Astrocyte of the hippocampus (primary cell): ENCODE measurements at places on chromosomes 13 and 19.

DNA sequence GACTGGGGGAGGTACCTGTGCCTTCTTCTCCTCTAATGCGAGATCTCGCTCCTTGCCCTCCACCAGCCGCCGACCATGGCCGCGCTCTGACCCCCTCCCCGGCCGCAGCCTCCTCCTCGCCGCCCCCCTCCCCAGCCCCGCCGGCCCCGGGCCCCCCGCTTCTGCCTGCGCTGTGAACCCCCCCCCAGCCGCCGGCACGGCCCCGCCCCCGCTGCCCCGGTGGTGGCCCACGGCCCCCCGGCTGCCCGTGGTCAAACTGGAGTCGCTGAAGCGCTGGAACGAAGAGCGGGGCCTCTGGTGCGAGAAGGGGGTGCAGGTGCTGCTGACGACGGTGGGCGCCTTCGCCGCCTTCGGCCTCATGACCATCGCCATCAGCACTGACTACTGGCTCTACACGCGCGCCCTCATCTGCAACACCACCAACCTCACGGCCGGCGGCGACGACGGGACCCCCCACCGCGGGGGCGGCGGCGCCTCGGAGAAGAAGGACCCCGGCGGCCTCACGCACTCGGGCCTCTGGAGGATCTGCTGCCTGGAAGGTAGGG, at the start of gene CACNG8:
Gene CACNG8 (plus strand): TSS at position 51 of the 545 bp plus-strand sequence.
- no peak for DNase-seq

DNA sequence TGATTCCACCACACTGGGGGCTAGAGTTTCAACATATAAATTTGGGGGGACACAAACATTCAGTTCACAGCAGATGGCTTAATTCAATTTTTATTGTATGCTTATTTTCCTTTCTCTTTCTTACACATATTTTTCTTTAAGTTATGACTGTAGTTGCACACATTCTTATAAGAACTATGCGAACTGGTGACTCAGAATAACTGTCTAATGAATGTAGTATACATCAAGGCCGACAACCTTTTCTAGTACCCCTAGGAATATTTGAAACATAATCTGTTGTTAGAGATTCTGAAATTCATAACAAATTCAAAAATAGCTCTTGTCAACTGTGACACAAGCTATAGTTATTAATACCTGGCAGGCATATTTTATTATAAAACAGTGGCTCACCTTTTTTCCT, 695.6 kb downstream of the PCDH9 start:
- DNase-seq = no peak

- DNase-seq = peak; percentile 71
Observed at GRCh38 chr13:37701972-37702371, 103.4 kb upstream of the POSTN start.

GRCh38 chr19:51101171-51101865, 6.9 kb downstream of the CTU1 start:
- DNase-seq = no peak

DNA sequence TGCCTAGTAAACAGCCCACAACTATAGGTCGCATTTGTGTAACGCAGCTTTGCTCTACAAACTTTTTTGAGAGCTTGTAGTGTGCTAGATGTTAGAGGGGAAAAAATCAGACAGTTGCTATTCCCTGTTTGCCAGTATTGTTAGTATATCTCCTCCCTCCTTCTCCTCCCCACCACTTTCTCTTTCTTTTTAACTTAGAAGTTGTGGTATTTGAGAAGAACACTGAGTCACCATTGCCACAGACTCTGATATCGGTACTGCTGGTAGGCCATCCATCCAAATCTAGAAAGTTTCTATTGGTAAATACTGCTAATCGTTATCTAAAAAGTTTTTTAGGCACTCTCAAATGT, 666 bp downstream of the POMP start:
- DNase-seq = peak; percentile 61

DNA sequence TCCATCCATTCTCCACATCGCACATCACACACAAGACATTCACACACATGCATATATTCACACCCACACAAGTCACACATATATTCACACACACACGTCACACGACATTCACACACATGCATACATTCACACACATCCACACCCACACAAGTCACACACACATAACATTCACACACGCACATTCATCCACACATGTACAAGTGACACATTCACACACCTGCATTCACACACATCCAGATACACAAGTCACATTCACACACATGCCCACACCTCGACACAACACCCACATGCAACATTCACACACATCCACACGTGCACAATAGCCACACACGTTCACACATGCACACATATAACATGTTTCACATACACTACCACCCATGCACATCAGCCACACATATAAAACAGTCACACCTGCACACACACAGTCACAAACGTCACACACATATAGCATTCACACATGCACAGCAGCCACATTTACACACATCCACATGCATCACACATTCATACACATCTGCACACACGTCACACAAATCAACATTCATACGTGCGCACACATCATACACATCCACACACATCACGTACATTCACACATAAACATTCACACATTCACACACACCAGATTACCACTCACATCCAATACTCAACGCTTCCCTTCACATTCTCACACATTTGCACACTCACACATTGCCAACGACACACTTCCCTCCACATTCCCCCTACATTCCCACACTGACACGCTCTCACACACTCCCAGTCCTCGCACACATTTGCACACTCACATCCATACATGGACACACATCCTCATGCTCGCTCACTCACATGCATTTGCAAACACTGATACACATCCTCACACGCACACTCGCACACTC, 41.0 kb downstream of the ANKRD10 start:
- DNase-seq = no peak

DNA sequence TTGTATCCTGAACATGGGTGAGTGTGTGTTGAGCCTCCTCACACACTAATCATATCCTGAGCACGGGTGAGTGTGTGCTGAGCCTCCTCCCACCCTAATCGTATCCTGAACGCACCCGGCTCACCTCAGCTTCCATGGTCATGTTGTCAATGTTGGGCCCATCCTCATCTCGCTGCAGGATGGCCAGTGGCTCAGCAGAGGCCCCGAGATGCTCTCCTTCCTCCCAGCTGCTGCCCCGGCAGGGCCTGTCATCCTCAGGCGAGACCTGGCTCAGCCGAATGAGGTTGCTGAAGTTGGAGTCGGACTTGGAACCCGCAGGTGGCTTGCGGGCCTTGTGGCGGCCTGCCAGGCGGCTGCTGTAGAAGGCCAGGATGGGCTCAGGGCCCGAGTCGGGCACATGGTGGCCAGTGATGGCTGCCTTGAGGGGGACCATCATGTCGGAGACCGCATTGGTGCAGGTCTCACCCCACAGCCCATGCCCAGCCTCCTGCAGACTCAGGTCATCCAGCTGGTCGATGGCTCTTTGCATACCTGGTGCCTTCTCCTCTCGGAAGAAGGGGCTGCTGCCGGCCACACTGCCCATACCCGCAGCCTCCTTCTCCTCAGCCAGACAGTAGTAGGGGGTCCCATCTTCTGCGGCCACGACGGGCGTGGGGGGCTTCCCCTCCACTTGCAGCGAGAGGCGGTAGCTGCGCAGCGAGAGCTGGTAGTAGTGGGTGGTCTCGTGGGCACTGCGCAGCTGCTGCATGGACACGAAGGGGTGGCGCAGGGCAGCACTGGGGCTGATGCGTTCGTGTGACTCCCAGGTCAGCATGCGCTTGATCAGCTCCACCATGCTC, 9.6 kb downstream of the HIPK4 start:
- no peak for DNase-seq

- no peak for DNase-seq
Observed at GRCh38 chr19:3113100-3114017, 19.2 kb downstream of the GNA11 start.

DNA sequence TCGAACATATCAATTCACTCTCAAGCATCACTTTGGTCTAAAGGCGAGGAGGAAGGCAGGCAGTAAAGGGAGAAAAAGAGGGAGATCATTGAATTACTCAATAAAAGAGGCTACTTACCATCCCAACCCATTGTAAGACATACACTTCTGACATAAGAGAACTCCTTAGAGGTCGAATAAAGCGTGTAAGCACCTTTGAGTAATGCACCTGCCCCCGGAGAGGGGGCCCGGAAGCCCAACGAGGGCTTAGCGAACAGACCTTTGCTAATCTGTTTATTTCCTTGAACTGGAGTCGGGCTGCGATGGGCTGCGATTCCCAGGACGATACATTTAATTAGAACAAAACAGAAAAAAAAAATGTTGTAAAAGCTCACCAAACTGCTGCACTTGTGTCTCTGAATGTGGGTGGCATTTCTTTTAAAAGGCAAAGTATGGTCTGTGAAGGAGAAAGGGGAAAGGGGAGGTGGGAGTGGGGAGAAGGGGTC, 3.0 kb downstream of the ZC3H4 start:
- peak; percentile 28 for DNase-seq

GRCh38 chr13:61734683-61735082, 319.0 kb upstream of the PCDH20 start:
- DNase-seq = no peak

- no peak for DNase-seq
Observed at GRCh38 chr13:102212729-102213128, 189.1 kb downstream of the FGF14 start.

- no peak for DNase-seq
Observed at GRCh38 chr19:29484876-29485275, 40.9 kb upstream of the VSTM2B start.

GRCh38 chr19:10420444-10421239, at the start of gene PDE4A:
Gene PDE4A (plus strand): TSS chr19:10420538. CDS start chr19:10420765, 227 bp downstream.
- DNase-seq = peak; percentile 65

DNA sequence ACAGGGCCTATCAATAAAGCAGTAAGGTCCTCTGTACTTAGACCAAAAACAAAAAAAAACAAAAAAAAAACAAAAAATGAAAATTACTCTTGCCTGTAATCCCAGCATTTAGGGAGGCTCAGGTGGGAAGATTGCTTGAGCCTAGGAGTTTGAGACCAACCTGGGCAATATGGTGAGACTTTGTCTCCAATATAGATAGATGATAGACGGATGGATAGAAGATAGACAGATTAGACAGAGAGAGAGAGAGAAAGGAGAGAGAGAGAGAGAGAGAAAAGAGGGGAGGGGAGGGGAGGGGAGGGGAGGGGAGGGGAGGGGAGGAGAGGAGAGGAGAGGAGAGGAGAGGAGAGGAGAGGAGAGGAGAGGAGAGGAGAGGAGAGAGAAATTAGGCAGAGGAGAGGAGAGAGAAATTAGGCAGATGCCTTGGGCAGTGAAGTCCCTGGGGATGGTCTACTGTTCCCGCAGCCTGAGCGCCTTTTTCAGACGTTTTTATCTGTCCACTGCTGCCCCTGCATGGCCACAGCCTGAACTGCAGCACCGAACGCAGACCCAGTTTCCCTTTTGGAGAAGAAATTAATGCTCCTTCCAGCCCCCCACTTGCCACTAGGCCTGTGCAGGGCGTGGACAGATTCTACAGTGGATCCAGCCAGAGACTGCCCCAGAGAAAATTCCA, 9.8 kb upstream of the ZNF627 start:
- DNase-seq = peak; percentile 79

GRCh38 chr19:12788682-12789097, 2.6 kb upstream of the JUNB start:
- peak; percentile 86 for DNase-seq

- peak; percentile 35 for DNase-seq
Observed at GRCh38 chr13:46756977-46757376, 40.0 kb downstream of the ESD start.

- DNase-seq = no peak
Observed at GRCh38 chr19:35144600-35145436, 1.8 kb downstream of the FXYD7 start.

DNA sequence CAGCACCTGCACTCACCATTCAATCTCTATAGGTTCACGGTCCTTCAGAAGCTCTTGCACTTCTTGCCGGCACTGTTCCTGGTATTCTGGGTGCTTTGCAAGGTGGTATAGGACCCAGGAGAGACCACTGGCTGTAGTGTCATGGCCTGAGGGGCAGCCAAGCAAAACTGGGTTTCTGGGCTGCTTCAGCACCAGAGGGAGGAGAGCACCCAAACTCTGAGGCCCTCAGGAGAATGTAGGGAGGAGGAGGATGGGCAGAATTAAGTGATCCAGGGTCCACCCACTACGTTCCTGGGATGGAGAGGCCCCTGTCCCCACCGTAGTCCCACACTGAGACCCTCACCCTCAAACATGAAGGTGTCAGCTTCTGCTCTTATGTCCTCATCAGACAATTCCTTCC, 12.3 kb downstream of the CYP4F11 start:
- no peak for DNase-seq

DNA sequence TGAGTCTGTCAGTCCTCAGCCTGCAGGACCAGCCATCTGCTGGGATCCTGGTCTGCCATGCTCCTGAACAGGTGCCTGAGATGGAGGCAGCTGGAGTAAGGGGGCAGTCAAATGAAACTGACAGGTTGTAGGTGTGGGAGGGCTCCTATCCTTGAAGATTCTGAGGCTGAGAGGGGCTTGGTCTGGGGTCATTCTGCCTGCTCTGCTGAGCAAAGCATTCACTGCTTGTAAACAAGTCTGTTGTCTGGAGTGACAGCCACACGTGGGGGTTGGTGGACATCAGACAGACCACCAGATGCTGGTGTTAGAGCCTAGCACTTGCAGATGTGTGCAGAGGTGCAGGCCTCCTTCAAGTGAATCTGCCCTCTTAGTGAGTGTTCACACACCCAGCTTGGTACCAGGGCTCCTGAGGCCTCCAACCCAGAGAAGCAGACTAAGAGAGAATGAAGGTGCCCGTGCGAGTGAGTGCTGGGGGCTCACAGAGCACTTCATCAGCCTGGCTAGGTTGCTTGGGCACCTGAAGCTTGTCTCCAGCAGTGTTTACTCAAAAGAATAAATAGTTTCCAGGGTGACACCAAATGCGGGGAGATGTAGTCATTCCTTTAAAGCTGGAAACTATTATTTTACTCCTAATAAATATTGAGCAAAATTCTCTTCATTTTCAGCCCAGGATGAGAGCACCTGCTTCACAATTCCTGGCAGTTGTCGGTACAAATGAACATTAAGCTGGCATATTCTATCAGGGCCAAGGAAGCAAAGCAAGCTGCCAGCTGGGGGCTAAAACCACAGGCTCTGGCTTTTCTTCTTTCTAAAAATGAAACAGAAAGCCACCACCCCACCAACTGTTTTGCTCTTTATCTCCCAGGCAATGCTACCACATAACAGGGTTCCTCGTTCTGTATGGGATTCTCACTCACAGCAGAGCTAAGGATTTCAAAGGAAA, 82.3 kb downstream of the RNASEH2B start:
- peak; percentile 41 for DNase-seq

DNA sequence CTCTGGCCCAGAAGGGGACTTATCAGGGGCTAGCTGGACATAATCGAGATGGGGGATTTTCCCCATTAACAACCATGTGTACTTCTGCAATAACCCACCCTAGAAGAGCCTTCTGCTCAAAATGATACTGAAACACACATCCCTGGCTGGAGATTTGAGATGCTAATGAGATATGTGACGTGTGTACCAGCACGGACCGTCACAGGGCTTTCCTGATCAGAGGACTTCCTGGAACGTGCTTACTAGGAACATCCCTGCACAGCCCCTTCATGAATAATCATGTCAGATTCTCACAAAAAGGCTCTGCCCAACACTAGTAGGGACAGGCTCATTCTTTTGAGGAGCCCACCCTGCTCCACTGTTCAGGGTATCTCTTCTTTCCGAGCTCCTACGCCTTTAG, 6.5 kb upstream of the ERVV-1 start:
- DNase-seq = no peak
